ENCODE measurements at places on chromosomes 7 and 10. TPM values are rescaled to one million over a fixed set of nuclear protein-coding genes. Genes with fewer than 3 reads are reported as not detected.

MYL10 gene
- total RNA-seq: not detected

EPHB6 gene
- total RNA-seq: 39.2 TPM

CFAP46 gene
- not detected for total RNA-seq

C7orf57 gene
- 2.5 TPM for total RNA-seq

ICA1 gene
- total RNA-seq: 33.8 TPM

DNA sequence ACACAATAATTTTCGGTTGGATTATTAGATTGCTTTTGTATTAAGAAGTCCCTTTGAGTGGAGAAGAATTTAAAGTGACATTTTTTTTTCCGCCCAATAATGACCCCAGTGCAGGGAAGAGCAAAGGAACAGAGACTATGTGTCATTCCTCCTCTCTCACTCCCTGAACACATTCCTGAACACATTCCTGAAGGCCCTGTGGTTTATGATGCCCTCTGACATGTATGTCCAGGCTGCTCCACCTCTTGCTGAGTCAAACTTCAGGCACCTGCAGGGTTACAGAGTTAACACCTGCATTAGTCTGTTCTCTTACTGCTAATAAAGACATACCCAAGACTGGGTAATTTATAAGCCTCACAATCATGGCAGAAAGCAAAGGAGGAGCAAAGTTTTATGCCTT lies 704.0 kb upstream of the LRRN3 start:
- peak; percentile 81 for DNase-seq

DNA sequence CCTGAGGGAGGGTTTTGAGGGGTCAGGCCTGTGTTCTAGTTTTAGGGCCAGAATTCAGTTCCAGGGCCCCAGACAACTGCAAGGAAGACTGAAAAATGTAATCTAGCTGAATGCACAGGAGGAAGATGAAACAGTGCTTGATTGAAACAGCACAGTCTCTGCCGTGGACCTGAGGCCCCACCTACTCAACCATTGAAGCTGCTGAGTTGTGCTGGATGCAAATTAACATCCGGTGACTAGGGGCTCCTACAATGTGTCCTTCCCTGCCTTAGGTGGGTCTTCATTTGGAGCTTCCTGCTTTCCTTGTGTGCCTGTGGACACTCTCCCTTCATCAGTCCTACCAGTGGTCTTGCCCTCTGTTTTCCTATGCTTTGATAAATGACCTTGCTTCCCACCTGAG lies 5.7 kb downstream of the GLRX3 start:
- DNase-seq: no peak

DNA sequence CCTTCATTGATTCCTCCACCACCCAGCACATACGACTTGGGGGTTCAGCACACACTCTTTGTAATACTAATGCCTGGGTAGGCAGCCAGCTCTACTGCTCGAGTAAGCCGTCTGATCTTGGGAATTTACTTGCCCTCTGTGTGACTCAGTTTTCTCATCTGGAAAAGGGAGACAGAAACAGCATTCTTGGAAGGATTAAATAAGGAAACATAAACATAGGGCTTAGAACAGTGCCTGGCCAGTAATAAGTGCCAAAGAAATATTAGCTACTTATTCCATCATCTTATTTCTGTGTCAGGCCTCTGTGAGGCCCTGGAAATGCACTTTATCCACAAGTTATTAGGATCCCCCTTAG lies 130.1 kb downstream of the TNS3 start:
- no peak for DNase-seq

DNA sequence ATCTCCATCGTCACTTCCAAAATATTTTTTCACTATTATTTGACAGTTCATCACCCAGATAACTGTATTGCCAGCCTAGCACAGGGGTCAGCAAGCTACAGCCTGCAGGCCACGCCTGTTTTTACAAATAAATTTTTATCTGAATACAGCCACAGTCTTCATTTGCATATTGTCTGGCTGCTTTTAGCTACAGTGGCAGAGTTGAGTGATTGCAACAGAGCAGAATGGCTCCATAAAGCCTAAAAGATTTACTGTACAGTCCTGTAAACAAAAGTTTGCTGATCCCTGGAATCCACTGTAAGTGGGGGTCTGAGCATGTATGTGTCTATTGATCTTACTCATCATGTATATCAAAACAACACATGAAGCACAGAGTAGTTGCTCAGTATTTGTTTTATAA lies 45.9 kb upstream of the GNAI1 start:
- DNase-seq: no peak

- peak; percentile 70 for DNase-seq
Observed at GRCh38 chr10:126204320-126204719, 184.0 kb downstream of the ADAM12 start.

DNA sequence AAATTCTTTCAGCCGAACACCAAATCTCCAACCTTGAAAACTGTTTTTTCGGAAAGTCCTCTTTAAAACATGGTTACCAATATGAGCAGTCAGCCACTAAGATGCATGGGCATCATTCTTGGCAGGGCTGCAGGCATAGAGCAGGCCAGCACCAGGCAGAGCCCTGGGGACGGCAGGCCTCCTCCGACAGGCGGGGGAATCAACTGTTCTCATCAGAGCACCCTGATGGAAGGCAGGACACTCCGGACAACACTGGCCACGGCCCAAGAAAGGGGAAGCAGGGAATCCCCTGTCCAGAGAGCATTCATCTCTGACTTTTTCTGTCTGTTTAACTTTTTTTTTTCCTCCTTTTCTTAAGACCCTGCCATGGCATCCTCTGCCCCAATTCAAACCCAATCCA lies 1.4 kb upstream of the NOS3 start:
- no peak for DNase-seq

DNA sequence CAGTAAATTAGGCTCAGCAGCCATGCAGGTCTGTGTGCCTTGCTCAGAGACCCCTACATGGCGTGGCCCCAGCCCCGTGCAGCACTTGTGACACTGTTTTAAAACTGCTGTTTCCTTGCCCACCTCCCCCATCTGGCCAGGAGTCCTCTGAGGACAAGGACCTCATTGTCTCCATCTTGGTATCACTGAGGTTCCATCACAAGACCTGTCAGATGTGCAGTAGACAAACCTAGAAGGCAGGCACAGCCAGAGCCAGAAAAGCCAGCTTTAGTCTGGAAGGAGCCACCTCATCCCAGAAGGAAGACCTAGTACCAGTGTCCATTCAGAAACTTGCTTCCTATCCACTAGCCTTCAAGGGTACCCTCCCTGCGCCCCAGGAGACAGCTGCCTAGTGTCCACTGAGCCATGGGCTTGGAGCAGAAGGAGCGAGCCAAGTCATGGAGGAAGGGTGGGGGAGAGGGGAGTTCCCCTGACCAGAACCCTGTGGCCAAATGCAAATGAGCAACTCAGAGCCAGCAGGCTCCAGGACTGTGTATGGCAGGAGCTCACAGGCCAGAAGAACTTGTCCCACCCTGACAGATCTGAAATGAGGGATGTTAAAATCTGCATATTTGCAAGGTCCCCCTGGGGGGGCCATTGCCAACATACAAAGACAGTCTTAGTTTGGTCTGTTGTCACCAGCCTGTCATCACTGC lies 176.1 kb downstream of the SH3PXD2A start:
- no peak for DNase-seq

Measured in PC-9 (cell line).